ENCODE measurements at places on chromosomes 3 and 15.

GRCh38 chr15:41936649-41937567, 35.4 kb downstream of the EHD4 start:
- peak; percentile 55 for DNase-seq

GRCh38 chr3:97670952-97671351, 93.6 kb upstream of the ARL6 start:
- no peak for DNase-seq

DNA sequence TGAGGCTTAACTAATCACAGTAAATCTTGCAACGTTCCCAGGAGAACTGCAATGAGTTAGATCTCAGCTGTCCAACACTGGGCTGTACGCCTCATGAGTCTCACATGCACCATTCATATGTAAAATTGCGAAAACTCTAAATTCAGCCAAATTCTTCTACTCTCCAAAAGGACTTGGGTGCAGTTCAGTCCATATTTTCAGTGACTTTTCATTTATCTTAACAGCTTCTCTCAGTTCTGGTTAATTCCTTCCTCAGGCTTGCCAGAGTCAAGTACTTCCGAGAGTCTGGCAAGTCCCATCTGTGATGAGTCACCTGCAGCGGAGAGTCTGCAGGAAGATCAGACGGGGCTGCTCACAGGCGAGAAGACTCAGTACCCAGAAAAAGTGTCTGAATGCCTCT, 11.5 kb downstream of the CCDC80 start:
- no peak for DNase-seq

- no peak for DNase-seq
Observed at GRCh38 chr3:59142556-59142955, 92.7 kb upstream of the CFAP20DC start.

- DNase-seq = no peak
Observed at GRCh38 chr3:87203809-87204208, 23.3 kb upstream of the CHMP2B start.

- DNase-seq = peak; percentile 83
Observed at GRCh38 chr15:58475573-58476524, 44.1 kb downstream of the LIPC start.

- DNase-seq = no peak
Observed at GRCh38 chr3:195714380-195715011, 6.3 kb upstream of the MUC20 start.
